ENCODE measurements at places on chromosomes 6 and 20.

DNA sequence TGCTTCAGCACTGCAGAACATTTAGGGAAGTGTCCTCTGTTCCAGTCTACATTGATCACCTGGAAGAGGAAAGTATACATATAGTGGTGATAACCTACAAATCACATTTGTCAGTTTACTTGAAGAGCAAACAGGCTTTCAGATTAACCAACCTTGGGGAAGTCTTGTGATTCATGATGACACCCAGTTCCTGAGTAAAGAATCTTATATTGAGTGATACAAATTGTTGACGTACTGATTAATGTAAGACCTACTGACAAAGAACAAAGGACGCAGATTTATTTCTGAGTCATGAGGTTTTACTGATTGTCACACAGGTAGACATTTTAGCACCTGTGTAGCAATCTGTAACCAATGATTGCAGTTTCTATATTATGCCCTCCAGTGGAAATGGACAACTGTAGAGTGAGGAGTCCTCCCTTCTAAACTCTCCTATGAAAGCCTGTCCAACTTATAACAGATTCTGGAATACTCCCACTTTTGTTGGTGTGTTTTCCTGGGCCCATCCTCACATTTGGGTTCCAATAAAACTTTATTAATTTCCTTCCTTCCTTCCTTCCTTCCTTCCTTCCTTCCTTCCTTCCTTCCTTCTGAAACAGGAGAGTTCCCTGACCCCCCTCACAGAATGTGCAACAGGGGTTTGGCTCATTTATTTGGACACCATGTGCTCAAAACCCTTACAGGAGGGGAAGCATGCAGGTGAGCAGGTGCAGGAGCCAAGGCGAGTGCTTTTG, 113.5 kb downstream of the SLC35B3 start:
- peak; percentile 96 for DNase-seq

GRCh38 chr6:93307505-93308409, 111.6 kb downstream of the EPHA7 start:
- no peak for DNase-seq

DNA sequence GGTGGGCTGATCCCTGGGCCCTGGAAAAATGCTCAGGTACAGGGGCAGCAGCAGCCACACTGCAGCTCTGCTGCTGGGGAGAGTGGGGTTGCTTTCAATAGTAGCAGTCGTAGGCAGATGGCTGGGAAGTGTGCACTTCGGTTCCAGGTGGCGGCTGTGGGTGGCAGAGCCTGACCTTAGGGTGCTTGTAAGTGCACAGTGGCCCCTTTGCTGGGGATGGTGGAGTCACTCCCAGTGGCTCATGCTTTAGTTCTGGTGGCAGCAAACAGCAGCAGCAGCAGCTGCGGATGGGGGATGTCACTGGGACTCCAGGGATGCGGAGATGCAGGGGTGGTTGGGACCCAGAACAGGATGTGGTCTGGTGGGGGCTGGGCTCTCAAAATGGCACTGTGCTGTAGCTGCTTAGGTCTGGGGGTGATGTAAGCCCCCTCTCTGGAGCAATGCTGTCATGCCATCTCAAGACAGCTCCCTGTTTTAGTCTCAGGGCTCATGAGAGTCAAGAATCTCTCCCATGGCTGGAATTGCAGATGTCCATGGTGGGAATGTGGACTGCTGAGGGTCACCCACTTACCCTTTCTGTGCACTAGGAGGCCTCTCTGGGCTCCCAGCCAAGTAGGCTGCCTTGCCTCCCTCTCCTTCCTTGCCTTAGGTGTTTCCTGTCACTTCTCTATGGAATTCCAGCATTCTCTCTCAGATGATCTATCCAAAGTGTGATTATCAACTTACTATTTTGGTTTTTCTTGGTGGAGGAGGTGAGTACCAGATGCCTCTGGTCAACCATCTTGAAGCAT, 146.7 kb upstream of the SLC22A23 start:
- no peak for DNase-seq

GRCh38 chr6:26459023-26459810, 1.5 kb downstream of the BTN2A1 start:
- no peak for DNase-seq

DNA sequence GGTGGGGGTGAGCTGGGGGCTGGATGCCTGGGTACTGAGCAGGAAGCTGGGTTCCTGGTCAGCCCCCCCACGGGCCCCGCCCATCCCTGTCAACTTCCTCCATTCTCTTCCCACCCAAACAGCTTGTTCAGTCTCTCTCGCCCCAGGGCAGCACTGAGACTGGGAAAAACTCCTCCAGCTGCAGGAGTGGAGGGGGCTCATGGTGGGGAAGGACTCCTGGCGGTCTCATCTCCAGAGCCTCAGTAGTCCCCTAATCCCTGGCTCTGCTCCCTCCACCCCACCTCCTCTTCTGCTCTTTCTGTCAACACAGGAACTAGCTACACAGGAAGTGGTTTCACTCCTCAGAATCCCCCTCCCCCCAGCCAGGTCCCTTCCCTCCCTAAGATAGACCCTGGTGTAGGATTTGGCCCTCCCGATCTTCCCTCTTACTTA, at the start of gene GPSM3:
GPSM3 (minus strand) TSS at position 36 of the 432 bp plus-strand sequence. CDS start 130 bp downstream, outside the sequence.
- DNase-seq: peak; percentile 91

GRCh38 chr6:141463237-141463977, 669.3 kb upstream of the GJE1 start:
- DNase-seq: no peak

GRCh38 chr20:40305303-40305702, 383.7 kb downstream of the MAFB start:
- DNase-seq: no peak

DNA sequence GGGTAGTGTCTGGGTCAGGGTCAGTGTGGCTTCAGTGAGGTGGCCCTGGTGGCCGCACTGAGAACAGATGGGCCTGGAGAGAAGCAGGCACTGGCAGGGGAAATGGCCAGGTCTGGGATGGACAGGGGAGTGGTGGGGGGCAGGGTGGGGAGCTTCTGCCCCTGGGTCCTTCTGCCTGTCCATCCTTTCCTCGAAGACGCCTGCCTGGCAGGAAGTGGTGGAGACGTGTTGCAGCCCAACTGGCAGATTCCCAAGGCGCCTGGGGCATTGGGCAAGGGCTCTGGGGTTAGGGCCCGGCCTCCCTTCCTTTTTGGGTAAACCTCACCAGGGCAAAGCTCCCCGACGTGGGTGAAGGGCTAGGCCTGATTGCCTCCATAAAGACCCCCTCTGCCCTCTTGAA, 10.4 kb downstream of the SRC start:
- no peak for DNase-seq

DNA sequence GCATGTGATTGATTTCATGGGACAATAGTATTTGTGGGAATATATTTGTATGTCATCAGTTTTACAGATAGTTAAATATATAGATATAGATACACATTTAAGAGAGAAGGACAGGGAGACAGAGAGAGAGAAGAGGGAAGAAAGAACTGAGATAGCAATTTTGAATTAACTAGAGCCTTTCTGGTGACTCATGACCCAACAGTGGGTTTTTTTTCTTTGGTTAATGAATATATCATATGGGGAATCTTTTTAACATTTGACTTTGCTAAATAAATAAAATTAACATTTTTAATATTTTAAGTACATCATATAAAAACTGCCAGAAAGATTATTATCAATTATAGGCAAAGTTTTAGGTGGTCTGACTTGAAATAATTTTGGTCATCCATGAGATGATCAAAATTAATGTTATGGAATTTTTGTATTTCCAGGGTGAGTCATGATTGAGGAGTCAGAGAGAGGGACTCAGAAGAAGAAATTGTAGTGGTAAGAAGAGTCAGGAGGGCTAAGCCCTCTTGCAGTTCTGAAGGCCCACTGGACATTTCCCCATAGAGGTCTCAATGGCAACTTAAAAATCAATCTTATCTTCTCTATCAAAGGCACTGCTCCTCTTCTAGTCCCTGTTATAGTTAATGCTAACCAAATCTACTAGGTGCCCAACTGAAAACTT, 508.1 kb upstream of the MAP3K7 start:
- DNase-seq: no peak

DNA sequence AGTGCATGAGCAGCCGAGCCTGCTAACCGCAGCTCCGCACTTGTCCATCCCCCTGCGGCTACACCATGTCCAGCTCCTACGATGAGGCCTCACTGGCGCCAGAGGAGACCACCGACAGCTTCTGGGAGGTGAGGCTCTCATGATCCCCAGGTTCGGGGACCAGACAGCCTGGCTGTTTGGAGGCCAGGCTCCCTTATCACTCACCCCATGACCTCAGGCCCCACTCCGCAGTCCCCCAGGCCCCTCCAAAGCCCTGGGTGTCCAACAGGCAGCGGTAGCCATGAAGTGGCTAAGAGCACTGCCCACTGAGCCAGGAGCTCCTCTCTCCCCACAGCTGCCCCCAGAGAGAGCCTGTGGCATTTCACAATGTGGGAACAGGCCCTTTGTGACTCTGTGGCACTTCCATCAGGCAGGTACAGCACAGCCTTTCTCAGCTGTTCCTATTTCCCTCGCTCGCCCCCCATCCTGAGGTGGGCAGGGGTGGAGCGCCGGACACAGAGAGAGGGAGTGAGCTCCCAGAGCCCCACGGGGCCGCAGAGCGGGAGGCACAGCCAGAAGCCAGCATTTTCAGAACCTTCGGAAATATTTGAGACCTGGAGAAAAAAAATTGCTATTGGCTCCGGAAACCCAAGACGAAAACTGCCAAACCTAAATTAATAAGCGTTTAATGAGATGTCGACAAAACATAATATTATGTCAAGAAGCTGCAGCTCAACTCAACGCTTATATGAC, 29.7 kb downstream of the SPDEF start:
- DNase-seq: peak; percentile 39

DNA sequence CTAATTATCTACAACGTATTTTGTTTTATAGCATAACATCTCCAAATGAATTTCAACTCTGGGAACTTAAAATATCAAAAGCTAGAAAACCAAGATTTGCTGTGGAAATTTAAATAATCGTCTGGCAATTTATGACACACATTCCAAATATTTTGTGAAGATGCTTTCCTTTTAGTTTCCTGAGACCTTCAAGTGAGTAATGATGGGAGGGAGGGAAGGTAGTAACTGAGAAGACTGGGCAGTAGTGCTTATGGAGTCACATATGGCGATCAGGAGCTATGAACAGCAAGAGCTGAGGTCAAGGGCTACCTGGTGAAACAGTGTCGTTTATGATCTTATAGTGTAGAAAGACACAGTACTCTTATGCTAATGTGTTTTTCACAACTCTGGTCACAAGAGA, 178.2 kb upstream of the THEMIS start:
- DNase-seq: no peak

DNA sequence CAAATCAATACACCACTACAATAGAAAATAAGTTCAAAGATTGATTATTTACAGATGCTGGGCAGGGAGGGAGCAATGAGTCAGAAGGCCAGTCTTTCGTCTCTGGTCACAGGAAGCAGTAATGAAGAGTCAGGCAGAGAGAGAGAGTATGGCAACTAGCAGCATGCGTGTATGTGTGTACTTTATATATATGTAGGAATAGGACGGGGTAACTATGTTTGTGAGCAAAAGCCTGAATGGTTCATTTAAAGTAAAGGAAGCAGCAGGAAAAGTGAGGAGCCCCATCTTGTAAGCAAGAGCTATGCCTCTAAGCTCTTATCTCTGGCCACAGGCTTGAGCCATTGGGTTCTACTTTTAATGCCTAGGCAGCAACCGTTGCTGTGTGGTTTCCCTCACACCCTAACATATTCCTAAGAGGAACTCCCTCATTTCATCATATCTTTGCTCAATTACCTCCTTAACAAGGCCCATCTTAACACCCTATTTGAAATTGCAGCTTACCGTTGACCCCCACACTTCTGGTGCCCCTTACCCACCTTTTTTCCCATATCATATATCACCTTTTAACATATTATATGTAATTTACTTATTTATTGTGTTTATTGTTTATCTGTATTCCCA, 66.6 kb downstream of the AFG1L start:
- DNase-seq: no peak

- DNase-seq: no peak
Measured at GRCh38 chr6:67642582-67642981, 992.5 kb upstream of the ADGRB3 start.

- no peak for DNase-seq
Measured at GRCh38 chr20:15759594-15759993, 813.7 kb downstream of the KIF16B start.

GRCh38 chr6:128478230-128479047, 42.0 kb downstream of the PTPRK start:
- no peak for DNase-seq

DNA sequence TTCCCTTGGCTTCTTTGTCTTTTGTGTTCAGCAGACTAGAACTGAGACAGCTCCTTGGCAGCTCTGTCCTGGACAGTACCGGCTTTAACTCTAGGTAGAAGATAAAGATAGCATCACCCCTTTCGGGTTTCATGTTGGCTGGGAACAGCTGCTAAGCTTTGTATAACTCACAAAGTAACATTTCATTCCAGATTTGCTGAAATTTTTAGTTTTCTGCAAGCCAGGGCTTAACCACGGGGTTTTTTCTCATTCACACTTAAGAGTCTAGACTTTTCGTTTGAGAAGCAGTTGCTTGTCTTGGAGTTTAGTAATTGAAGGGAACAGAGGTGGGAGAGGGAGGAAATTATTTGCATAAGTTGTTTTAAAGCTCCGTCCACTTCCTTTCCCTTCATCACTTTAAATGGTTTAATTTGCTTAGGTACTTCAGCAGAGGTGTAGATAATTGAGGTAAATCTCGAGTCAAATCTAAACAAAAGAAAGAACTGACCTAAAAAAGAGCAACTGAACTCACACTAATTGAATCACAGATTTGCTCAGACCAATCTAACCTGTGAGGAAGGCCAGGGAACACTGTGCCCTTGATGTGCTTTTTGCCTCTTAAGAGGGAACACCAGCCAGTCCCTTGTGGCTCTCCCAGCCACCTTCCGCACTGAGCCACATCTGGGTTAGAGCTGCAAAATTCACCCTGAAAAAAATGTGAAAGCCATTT, 48.3 kb downstream of the RREB1 start:
- DNase-seq: no peak

Data from SK-N-MC (cell line).